Neural progenitor cell (in vitro differentiated cells): ENCODE measurements at places on chromosomes 11 and 22. TPM values are rescaled to one million over a fixed set of nuclear protein-coding genes. Genes with fewer than 3 reads are reported as not detected.

The NDUFV1 gene
- total RNA-seq, result 71.0 and 137 TPM in 2 replicates

The ELFN2 gene
- total RNA-seq, result 0.82 and 1.1 TPM in 2 replicates

The OR51I1 gene
- 0.15 TPM in 1 of 2 replicates, not detected in the other for total RNA-seq

DNA sequence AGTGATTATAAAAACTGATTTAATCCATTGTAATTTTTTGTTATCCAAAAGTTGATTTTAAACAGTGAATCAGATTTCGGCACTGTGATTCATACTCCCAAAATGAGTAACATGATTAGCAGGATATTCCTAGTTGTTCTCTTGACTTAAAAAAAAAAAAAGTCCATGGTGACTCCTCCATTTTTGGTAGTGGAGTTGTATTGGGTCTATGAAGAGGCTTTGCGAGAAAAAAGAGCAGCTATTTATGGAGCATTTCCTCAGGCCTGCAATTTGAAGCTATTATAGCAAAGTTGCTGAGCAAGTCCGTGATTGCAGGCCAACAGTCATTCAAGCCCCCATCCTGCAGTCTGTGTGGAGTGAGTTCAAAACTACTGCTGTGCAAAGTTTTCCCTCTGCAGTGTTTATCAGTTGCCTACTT, 28.8 kb downstream of the YAP1 start:
- no peak overlapping the region for H3K4me3 ChIP-seq
- H3K36me3 ChIP-seq, result no peaks in the 10 kb centered on the region
- no peak overlapping the region for H3K27ac ChIP-seq

DNA sequence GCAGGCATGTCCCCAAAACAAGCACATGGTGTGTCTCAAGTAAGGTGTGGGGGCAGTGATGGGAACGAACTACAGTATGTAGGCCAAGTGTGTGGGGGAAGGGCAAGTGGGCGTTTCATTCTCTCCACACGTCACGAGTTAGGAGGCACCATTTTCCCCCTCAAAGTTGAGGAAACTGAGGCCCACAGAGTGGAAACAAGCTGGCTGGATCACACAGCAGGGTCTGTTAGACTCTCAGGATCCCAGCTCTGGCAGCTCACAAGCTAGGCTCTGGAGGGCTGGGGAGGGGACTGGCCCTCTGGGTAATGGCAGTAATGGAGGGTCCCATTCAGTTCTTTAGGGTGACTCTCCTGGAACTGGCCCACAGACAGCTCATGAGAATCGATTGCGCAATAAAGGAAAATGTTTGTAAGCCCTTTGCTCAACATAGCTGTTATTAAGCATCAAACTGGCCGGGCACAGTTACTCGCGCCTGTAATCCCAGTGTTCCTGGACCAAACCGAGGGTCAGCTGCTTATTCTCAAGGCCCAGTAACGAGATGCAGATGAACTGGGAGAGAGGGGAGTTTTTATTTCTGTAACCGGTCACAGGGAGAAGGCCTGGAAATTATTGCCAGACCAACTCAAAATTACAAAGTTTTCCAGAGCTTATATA, 24.1 kb upstream of the TUB start:
- no peaks in the 10 kb centered on the region for H3K36me3 ChIP-seq
- no peaks in the 10 kb centered on the region for H3K4me1 ChIP-seq
- no peaks in the 10 kb centered on the region for H3K27me3 ChIP-seq
- H3K4me3 ChIP-seq, result no peak overlapping the region

DNA sequence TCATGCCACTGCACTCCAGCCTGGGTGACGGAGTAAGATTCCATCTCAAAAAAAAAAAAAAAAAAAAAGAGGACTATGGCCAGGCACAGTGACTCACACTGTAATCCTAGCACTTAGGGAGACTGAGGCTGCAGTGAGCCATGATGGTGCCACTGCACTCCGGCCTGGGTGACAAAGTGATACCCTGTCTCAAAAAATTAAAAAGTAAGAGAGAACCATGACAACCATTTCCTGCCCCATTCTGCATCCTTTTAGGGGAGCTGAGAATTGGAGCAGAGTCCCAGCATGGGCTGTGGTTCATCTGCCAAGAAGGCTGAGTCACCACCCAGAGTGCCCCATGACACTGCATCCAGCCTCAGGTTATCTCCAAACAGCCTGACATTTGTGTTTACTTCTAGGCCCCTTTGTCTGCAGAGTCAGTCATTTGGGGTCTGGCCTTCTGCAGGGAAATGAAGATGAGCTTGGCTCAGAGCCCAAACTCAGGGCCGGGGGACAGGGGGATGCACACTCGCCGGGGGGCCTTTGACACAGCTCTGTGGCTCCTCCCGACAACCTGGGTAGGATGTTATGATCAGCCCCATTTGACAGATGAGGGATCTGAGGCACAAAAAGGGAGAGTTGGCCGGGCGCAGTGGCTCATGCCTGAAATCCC, 4.7 kb downstream of the CSDC2 start:
- H3K27ac ChIP-seq, result no peak overlapping the region
- no peaks in the 10 kb centered on the region for H3K36me3 ChIP-seq
- H3K27me3 ChIP-seq, result no peaks in the 10 kb centered on the region
- no peak for DNase-seq
- peaks cover 6% of the 10 kb centered on the region for H3K4me1 ChIP-seq
- H3K4me3 ChIP-seq, result no peak overlapping the region
